IMR-90 (cell line): ENCODE measurements at places on chromosomes 1 and 21. TPM values are rescaled to one million over a fixed set of nuclear protein-coding genes. Genes with fewer than 3 reads are reported as not detected.

DNA sequence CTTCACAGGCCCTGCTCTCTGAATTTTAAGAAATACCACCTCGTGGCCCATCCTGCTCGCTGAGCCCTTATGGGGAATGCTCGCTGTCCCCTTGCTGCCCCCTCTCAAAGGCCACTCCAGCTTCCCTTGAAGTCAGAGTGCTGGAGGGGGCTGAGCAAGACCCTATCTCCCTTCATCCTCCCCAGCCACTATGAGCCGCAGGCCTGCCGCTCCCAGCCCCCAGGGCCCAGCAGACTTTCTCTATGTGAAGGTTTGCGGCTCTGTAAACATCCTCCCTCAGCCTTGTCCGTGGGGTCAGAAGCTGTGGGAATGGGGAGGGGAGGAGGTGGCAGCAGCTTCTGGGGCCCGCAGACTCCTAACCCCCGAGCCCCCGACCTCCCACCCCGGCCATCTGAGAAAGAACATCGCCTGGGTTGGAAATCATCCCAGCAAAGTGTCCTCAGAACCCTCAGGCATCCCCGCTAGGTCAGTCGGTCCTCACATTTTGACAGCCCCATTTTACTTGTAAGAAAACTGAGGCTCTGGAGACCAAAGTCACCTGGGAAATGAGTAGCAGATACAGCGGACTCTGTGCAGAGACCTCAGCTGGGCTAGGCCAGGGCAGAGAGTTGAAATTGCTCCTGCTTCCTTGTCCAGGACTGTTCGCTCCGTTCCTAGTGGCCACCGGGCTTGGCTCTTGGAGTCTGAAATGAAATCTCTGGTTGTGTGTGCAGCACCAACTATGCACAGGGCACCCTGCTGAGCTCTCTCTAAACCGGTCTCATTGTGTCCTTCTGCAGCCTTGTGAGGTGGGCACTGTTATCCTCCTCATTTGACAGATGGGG is 4.4 kb downstream of the KCNQ4 start:
- no peak for DNase-seq

DNA sequence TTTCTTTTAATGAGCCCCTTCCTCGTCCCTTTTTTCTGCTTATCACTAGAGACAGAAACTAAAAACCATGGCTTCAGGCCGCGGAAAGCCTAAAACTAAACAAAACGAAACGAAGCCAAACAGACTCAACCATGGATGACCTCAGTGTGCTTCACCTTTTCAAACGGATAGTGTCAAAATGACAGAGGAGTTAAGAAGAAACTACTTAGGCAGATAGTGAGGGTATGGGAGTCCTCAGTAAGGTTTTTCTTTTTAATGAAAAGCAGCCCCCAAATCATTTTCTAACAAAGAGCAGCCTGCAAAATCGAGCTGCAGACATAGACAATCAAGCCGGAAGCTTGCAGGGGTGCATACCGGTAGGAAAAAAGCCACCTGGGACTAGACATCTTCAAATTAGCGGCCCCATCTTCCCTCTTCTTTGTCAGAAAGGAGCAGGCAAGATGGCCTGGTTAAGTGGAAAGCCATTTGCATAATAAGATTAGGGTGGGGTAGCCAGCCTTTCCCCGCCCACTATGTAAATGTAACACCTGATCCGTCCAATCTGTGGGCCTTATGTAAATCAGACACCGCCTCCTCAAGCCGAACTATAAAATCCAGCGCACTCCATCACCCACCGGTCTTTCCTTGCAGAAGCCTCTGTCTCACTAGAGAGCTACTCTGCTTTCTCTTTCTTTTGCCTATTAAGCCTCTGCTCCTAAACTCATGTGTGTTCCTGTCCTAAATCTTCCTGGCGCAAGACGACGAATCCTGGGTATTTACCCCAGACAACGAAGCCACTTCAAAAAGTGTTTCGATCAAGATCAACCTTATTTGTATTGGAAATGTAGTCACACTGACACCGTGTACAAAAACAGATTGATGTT is 6.2 kb upstream of the ERO1B start:
- no peak for DNase-seq

DNA sequence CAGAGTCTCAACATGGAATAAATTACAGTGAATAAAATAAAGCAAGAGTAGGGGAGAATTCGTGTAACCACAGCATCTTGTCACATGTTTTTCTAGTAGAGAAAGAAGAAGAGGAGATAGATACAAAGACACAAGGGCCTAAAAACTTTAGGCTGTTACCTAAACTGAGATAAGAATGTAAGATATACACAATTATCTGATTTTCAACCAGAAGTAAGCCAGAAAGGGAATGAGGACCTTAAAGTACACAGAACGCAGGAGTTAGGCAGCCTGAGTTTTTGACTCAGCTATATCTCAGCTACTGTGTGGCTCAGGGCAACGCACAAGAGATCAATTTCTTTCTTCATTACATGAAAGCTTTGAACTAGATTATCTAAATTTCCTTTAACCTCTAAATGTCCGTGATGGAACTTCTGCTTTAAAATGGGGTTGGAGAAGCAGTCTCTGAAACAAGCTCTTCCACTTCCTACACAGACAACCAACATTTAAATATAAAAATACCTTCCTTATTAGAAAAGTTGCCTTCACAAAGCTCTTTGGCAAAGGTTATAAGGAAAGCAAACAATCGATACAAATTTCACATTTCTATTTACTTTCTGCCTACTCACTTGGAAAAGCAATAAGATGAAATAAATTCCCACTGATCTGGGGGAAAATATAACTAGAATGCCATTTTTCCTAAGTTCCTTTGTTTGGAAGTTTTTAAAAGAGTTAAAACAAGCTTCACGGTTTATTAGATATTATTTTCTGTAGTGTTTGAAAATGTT is 5.2 kb upstream of the RGS13 start:
- DNase-seq, result no peak

GRCh38 chr21:36955783-36956182 is 10.7 kb downstream of the HLCS start:
- DNase-seq, result no peak

DNA sequence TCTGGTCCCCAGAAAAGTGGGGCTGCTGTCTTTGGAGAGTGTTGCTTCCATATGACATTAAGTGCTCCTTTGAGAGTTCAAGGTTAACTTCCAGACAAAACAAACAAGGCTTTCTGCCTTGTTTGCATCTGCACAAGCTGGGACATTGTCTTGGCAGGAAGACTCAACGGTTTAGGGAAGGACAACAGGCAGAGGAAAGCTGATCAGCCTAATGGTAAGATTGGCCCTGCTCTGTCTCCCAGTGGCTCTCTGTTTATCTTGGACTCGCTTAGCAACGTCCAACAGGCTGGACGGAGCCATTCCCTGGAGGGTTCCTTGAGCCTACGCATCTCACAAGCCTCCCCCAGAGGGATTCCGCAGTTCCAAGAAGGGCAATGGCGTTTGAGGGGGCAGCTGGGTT is 62.2 kb upstream of the SLC44A3 start:
- DNase-seq, result no peak

GRCh38 chr1:150596976-150597375 is 17.6 kb upstream of the MCL1 start:
- DNase-seq, result no peak

GRCh38 chr1:63669151-63669961 is 76.1 kb downstream of the PGM1 start:
- DNase-seq, result no peak

DNA sequence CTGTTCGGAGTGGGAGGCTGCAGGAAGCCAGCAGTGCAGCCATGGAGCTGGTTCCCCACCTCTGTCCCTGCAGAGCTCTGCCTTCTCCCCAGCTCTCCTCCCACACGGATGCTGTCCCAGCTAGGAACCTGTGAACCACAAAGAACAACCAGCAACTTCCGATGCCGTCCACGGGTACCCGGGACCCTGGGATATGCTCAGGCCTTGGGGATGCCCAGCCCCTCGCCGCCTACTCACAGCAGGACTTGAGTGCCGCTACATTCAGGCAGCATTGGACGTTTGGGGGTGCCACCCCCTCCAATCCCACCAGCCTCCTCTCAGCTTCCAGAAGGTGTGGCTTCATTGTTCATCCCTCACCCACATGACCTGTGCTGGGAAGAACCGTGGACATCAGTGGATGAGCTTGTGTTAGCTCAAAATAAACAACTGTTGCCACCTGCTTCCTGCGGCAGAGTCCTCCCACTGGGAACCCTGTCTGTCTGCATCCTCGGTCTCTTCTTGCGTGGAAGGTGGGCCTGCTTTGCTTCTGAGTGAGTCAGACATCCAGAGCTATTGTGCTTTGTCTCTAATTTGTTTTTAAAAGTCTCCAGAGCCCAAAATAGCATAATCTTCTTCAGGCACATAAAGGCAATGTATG is 20.1 kb upstream of the AJAP1 start:
- no peak for DNase-seq

DNA sequence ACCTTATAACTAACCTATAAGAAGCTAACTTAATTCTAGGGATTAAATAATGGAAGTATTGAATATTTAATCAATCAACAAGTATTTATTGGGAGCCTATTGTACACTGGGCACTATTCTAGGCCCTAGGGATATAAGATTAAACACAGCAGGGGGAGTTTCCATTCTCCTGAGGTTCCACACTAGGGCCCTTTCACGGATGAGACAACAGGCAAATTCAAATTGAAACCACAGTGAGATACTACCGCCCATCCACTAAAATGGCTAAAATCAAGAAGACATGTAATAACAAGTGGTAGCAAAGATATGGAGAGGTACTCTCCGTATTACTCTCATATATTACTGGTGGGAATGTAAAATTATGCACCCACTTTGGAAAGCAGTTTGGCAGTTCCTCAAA is 674.4 kb downstream of the KIF26B start:
- DNase-seq, result no peak

DNA sequence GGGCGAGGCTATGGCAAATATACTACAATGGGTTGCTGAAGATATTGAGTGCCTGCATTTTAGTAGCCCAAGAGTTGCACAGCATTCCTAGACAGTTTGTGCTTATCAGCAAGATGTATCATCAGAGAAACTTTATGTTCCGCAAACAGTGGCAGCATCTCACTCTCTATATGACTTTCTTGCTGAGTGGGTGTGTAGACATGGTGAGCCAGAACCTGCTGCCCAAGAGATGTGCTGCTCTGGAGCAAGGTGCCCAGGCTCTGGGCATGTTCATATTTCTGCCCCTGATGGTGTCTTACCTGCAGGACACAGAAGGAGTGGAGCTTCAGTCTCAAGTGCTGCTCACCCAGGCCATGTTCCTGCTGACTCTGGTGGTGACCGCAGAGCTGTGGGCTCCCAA is 8.2 kb upstream of the RGSL1 start:
- DNase-seq, result no peak

- no peak for DNase-seq
Observed at GRCh38 chr21:29033301-29033700, 8.8 kb downstream of the USP16 start.

GRCh38 chr21:15752763-15753407 is 23.1 kb downstream of the USP25 start:
- DNase-seq, result no peak

The LCE2B gene
- total RNA-seq, result not detected in 2 replicates

The KCNN3 gene
- total RNA-seq, result not detected in 2 replicates

The AMY1A gene
- total RNA-seq, result not detected in 2 replicates

The CYYR1 gene
- total RNA-seq, result not detected in 2 replicates
